ENCODE measurements at places on chromosomes 3 and 15. TPM values are rescaled to one million over a fixed set of nuclear protein-coding genes. Genes with fewer than 3 reads are reported as not detected.

The LNP1 gene
- total RNA-seq = 1.8 TPM

The GOLGA8Q gene
- total RNA-seq = 1.3 TPM

The MCF2L2 gene
- total RNA-seq = 0.99 TPM

The FAM174B gene
- 7.5 TPM for total RNA-seq

The UBA5 gene
- total RNA-seq = 36.1 TPM

The ELL3 gene
- total RNA-seq = 7.7 TPM

GRCh38 chr3:44033123-44033522, 208.6 kb upstream of the TOPAZ1 start:
- no peak overlapping the region for H3K27ac ChIP-seq
- no peaks in the 10 kb centered on the region for H3K36me3 ChIP-seq
- no peak for DNase-seq
- no peaks in the 10 kb centered on the region for H3K4me1 ChIP-seq
- no peak overlapping the region for H3K4me3 ChIP-seq

GRCh38 chr3:158267015-158267414, 157.1 kb downstream of the RSRC1 start:
- H3K4me3 ChIP-seq = no peak overlapping the region
- H3K27ac ChIP-seq = no peak overlapping the region
- H3K36me3 ChIP-seq = no peaks in the 10 kb centered on the region
- no peaks in the 10 kb centered on the region for H3K27me3 ChIP-seq

GRCh38 chr3:193943200-193943599, 192.7 kb upstream of the HES1 start:
- DNase-seq = no peak
- H3K27ac ChIP-seq = no peak overlapping the region
- H3K4me3 ChIP-seq = no peak overlapping the region
- H3K4me1 ChIP-seq = no peaks in the 10 kb centered on the region

- no peaks in the 10 kb centered on the region for H3K36me3 ChIP-seq
- no peak overlapping the region for H3K27ac ChIP-seq
- no peak for DNase-seq
- H3K4me1 ChIP-seq = no peaks in the 10 kb centered on the region
Measured at GRCh38 chr3:151722856-151723255, 10.9 kb upstream of the AADACL2 start.

DNA sequence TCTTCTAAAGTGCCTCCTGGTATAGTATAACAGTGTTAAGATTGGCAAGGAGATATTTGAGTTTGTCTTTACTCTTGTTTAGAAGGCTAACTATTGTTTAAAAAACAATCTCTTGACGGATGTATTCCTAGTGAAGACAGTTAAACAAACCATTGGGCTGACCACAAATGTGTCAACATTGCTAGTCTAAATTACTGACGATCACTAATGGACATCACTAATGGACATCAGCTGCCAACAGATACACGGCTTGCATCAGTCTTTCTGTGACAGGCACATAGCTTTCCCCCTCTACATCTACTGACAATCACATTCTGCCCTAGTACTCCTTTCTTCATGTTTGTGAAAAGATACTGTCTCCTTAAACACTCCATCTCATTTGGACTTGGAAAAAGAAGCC, 57.1 kb upstream of the ETV5 start:
- peaks cover 20% of the 10 kb centered on the region for H3K36me3 ChIP-seq
- H3K4me3 ChIP-seq = no peak overlapping the region
- peaks cover 34% of the 10 kb centered on the region for H3K4me1 ChIP-seq

Measured in esophagus muscularis mucosa (tissue), 4 donors.